ENCODE measurements at places on chromosomes 11 and 22.

DNA sequence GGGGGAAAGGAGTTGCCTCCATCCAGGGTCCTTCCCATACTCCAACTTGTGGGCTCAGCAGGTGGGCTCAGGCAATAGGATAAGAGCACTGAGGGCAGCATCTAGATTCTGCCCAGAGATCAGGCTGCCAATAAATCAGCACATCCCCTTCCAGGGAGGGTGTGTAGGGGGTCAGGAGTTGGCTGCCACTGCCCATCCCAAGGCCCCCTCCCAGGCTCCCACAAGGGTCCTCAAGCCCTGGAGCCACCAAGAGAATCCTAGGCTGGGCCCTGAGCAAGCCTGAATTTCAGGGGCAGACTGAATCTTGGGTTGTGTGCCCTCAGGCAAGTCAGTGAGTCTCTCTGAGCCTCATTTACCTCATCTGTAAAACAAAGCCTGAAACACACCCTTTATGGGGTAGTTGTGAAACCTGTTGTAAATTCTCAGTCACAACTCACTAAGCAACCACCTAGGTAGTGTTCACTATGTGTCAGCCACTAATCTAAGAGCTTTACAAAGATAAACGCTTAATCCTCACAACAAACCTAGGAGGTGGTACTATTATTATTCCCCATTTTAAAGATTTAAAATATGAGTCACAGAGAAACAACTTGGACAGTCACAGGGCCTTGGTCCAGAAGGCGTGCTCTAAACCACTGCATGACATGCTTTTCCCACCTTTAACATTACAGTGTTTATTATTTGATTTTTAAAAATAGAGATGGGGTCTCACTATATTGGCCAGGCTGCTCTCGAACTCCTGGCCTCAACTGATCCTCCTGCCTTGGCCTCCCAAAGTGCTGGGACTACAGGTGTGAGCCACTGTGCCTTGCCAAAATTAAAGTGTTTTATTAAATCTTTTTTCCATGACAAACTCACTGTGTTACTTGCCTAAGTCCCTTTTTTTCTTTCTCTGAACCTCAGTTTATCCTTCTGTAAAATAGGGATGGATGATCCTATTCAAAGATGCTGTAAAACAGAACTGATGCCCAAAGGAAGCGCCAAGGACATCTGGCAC lies 36.2 kb downstream of the LMO1 start:
- ATAC-seq, result no peak

GRCh38 chr22:30828187-30829155 lies 133.8 kb downstream of the OSBP2 start:
- ATAC-seq, result no peak

- ATAC-seq, result no peak
Measured at GRCh38 chr22:21009638-21010425, 5.1 kb upstream of the P2RX6 start.

- peak; percentile 82 for ATAC-seq
Measured at GRCh38 chr11:66126064-66126463, 56.0 kb downstream of the PACS1 start.

DNA sequence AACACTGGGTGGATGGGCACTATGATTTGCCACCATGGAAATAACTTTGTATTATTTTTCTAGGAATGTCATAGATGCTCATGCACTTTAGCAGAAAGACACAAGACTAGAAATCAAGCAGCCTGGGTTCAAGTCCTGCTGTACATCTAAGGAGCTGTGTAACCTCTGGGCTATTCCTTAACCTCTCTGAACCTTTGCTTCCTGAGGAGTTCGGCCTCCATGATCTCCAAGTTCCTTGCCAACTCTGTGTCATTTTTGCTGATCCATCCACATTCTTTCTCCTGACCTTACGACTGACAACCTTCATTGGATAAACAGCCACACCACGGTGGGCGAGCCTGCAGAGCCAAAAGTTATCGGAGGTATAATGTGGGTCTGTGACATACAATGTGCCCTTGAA lies 24.1 kb downstream of the ETS1 start:
- ATAC-seq, result no peak

DNA sequence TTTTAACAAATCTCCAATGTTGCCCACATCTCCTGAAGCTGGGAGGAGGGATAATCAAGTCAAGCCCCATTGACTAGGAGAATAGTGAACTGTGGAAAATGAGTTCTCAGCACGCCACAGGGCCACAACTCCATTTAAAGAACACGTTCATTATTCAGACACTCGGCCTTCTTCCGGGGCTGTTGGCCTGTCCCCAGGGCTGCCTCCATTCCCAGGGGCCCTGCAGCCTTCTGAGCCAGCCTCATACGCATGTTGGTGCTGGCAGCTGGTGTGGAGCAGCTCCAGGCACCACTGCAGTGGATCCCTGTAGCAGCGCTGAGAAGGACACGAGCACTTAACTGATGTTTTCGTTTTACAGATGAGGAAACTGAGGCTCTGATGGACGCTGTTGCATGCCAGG lies 87.5 kb upstream of the RCN1 start:
- ATAC-seq, result no peak

- no peak for ATAC-seq
Measured at GRCh38 chr22:32958001-32958400, 100.2 kb downstream of the SYN3 start.

GRCh38 chr11:84780689-84781293 lies 846.4 kb downstream of the DLG2 start:
- ATAC-seq, result no peak

DNA sequence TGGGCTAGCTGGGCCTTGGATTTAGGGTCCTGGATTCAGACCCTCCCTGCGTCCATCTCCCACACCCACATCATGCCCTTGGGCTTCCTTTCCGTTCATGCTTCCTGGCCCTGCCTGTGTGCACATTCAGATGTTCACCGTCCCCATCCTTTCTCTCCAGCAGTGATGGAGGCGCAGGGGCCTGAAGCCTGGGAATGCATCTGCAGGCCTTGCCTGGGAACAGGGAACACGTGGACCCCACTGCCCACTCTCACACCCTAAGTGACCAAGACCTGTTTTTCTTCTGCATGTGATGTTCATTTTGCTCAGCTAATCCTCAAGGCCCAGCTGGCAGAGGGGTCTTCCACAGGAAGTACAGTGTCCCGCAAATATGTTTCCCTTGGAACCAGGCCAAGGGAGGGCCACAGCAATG lies 91.6 kb upstream of the PARVA start:
- ATAC-seq, result no peak

- ATAC-seq, result no peak
Measured at GRCh38 chr11:73185680-73186293, 32.3 kb upstream of the P2RY2 start.

DNA sequence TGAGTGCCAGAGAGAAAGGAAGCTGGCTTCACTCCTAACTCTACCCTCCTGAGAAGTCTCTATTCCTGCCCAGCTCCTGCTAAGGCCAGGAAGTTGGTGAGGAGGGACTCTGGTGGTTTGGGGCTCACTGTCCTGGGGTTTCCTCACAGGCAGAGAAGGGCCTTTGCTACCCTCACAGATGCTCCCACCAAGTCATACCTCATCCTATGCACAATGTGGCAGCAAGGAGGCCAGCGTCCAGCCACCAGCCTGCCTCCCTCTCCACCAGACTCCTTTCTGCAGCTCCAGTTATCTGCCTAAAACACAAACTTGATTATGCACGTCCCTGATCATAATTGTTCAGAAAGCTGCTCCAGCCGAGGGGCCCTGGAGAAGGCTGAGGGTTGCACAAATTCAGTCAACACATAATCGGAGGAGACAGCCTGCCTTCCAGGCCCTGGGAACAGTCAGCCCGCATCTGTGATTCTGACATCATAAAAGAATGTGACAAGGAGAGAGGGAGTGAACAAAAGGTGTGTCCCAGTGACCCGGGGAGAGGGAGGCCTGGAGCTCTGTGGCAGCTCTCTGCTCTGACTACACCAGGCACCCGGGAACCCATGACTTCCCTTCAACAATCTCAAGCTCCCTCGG lies 28.8 kb downstream of the DKK3 start:
- ATAC-seq, result no peak

DNA sequence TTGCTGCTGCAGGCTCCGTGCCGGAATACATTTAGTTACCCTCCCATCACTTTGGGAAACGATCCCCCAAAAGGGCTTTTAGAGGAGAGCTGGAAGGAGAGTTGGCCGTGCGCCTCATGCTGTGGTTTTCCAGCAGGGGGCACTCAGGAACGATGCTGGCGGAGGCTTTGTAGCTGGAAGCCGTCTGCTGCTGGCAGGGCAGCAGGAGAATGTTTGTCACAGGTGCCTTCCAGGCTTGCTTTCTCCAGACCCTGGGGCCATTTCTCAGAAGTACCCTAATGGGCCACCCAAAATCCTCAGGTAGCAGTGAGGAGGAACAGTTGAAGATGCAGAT lies 30.0 kb upstream of the CABP7 start:
- ATAC-seq, result peak; percentile 35

GRCh38 chr11:107545101-107545514 lies 20.4 kb downstream of the ALKBH8 start:
- ATAC-seq, result peak; percentile 80

- ATAC-seq, result no peak
Measured at GRCh38 chr22:44548981-44549380, 50.9 kb upstream of the RTL6 start.

DNA sequence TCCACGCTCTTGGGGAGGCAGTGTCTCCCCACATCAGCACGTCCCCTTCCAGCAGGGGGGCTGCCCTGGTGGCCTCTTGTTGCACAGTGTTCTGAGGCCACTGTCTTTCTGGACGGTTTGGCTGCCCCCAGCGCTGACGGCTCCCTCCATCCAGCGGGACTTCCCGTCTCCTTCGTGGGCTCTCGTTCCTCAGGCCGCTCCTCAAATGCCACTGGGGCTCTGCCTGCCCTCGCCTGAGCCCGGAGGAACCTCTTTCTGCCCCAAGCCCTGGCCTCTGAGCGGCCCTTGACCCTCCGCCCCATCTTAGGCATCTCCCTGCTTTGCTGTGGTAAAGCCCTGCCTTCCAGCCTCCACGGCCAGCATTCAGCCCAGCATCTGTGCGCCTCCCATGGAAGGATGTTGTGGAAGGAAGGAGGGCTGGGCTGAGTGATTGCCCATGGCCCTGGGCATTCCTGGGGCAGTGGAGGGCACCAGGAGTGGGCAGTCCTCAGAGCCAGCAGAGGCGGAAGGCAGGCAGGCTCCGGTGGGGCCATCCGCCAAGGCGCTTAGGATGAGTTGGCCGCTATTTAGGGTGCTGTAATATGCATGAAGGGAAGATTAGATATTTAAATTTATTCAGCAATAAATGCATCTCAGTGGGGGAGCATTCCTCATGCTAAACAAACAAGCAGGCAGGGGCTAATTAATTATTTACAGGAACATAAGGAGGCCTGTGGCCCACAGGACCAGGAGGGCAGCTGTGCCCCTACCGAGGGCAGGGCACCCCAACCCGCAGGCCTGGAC lies 17.8 kb downstream of the OTUB1 start:
- no peak for ATAC-seq

GRCh38 chr11:16986434-16987204 lies 27.6 kb downstream of the PLEKHA7 start:
- ATAC-seq, result peak; percentile 91

GRCh38 chr11:72235351-72236057 lies 8.5 kb downstream of the PHOX2A start:
- ATAC-seq, result no peak

- no peak for ATAC-seq
Measured at GRCh38 chr22:49850959-49851802, 2.5 kb upstream of the ZBED4 start.

- no peak for ATAC-seq
Measured at GRCh38 chr11:3190600-3190999, 25.5 kb upstream of the OSBPL5 start.

DNA sequence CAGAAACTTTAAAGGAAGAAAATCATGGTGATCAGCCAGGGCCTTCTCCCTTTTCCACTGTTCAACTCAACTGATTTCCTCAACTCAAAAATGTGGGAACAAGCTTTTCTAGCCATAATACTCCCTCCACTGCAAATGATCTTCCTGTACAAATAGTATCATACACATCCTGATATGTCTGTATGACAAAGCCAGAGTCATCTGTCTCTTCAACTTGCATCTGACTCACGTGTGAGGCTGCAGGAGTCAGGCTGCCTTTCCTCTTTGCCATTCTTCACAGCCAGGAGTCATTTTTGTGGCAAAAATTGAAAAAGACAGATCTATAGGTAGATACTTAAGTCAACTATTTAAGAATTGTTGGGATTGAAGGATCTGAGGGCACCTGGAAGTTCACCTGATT lies 13.3 kb downstream of the PATZ1 start:
- no peak for ATAC-seq
